ENCODE measurements at places on chromosomes 5 and 9.

- DNase-seq, result no peak
Observed at GRCh38 chr5:112532654-112533360, 113.7 kb upstream of the EPB41L4A start.

- no peak for DNase-seq
Observed at GRCh38 chr5:34535433-34535832, 120.7 kb upstream of the RAI14 start.

- no peak for DNase-seq
Observed at GRCh38 chr5:180090769-180091546, 19.4 kb upstream of the RNF130 start.

DNA sequence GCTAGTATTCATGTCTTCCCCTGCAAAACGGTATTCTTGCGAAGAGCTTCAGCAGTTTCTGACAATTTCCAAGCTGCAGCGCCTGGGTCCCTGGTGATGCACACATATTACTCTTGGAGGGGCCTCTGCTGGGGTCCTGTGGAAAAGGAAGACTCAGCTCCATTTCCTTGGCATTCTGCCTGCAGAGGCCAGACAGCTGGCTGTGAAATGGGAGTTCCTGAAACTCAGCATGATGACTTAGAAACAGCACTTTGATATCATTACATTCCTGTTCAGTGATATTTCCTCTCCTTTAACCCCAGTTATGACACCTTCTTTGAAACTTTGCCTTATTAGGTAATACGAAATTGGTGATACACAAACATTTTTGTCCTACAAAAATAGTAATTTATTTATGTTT is 98.5 kb downstream of the APBA1 start:
- DNase-seq, result no peak

- DNase-seq, result no peak
Observed at GRCh38 chr5:52774005-52774410, 13.7 kb upstream of the ITGA1 start.

DNA sequence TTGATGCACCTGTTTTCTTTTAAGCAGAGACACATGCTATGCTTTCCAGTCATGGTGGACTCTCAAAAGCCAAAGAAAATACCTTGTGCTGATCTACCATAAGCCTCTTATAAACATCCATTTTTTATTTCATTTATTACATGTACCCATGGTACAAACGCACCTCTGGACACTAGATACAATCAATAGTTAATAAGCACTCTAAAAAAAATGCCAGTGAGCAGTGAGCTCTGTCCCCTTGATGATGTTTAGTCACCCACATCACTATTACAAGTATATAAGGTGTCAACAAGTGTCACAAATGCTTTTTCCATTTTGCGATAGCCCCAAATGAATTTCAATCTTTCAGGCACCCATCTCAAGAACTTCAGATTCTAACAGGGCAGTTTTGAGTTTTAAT is 5.9 kb downstream of the KLF4 start:
- no peak for DNase-seq

GRCh38 chr5:88172847-88173758 is 95.5 kb downstream of the TMEM161B start:
- no peak for DNase-seq

GRCh38 chr9:76136986-76137385 is 246.5 kb downstream of the PCSK5 start:
- no peak for DNase-seq

DNA sequence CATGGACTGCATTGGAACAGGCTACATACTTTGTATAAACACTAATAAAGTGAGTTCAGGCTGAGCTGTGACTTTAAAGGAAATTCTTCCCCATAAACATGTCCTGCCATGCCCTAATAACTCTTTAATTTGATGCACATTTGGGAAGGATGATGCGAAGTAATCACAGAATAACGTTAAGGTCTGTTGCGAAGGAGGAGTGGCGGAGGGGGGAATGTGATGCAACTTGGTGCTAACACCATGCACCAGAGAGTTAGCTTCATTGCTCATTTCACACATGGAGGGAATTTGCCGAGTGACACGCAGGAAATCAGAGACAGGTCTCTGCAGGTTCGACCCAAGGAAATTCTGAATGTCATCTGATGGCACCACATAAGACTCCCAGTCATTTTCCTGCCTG is 32.9 kb downstream of the SLIT3 start:
- no peak for DNase-seq

DNA sequence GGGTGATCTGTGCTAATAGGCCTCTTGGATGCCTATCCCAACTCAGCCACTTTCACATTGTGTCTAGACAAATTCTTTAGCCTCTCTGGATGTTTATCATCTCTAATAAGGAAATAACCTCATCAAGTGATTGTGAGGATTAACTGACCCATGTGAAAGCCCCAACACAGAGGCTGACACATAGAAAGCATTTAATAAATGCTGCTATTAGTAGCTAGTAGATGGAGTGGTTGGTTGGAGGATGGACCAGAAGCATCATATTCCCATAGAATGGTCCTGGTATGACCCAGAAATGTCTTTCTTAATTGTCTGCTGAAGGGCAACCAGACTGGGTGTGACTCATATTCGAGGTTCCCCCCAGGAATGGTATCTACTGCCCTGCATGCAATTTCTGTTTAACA is 124.4 kb downstream of the PIK3R1 start:
- no peak for DNase-seq

GRCh38 chr5:946720-947625 is 54.3 kb downstream of the TRIP13 start:
- no peak for DNase-seq

GRCh38 chr5:68217047-68217355 is 1.4 kb downstream of the PIK3R1 start:
- no peak for DNase-seq

DNA sequence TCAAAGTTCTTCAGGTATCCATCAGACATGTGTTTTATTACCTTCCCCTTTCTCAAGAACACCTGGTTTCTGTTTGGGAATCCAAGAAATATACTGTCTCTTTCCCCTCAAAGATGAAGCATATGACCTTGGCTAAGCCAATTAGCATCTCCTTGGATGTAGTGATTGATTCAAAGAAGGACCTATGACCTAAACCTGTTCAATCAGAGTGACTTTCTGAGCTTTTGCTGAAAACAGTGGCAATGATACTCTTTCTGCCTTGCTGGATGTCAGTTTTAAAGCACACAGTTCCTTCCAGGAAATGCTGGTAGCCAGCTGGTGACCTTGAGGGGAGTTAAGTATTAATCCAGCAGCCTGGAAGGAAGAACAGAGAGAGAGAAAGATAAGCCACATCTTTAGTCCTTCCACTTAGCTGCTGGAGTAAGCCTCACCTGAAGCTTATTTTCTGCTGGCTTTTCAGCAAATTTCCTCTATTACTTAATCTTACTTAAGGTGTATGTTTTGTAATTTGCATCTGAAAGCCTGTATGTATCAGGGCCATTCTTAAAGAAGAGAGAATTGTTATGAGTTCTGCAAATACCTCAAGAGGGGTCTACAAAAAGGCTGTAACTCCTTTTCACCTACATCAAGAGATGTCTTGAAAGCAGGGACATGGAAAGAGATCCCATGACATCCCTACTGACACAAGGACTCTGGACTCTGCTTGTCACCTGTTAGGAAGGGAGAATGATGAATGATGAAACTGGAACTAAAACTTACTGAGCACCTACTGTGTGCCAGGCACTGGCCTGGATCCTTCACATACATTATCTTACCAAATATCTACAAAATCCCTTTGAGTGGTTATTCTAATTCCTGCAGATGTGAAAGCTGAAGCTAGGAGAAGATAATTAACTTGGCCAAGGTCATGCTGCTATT is 35.2 kb upstream of the PIK3R1 start:
- no peak for DNase-seq

DNA sequence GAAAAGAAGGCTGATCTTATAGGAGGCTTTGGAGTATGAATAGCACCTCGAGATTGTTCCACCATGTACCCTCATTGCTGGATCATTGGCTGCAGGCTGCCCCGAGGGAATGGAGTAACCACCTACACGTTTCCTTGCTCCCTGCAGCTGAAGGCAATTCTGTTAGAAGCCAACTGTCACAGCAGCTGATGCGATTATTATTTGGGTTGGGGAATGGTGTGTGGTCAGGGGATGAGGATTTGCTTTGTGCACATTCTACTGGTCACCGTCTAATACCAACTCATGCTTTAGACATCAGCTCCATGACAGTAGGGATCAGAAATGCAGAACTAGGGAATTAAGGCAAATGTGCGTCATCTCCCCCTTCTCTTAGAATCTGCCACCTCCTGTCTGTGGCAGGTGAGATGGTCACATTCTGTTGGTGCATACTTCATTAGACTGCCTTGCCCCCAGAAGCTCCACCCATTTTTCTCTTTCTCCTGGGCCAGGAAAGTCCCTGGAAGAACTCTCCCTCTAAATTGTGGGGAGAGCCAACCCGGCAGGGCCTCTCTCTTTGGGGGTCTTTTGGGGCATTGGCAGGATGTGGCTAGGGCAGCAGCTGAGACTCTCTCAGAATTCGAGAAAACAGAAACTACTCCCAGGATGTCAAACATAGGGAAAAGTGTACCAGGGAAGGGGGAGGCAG is 32.8 kb downstream of the NEUROG1 start:
- DNase-seq, result no peak

DNA sequence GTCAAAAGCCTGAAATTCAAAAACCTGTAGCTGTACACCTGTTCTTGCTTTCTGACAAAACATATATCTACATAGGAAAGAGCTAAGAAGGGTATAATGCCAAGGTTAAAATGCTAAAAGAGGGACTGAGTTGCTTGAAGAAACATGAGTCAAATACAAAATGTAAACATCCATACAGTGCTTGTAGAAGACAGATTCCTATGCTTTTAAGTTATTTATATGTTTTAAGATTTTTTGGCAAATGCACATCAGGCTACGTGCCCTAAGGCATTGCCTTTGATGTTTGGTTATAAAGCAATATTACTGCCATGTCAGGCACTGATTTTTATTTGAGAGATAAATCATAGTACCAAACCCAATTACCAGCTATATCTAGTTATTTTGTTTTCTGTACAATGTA is 269.0 kb downstream of the EDIL3 start:
- DNase-seq, result no peak

- no peak for DNase-seq
Observed at GRCh38 chr9:110537841-110538646, 41.5 kb downstream of the SVEP1 start.

- no peak for DNase-seq
Observed at GRCh38 chr5:57298985-57299491, 125.2 kb downstream of the GPBP1 start.

DNA sequence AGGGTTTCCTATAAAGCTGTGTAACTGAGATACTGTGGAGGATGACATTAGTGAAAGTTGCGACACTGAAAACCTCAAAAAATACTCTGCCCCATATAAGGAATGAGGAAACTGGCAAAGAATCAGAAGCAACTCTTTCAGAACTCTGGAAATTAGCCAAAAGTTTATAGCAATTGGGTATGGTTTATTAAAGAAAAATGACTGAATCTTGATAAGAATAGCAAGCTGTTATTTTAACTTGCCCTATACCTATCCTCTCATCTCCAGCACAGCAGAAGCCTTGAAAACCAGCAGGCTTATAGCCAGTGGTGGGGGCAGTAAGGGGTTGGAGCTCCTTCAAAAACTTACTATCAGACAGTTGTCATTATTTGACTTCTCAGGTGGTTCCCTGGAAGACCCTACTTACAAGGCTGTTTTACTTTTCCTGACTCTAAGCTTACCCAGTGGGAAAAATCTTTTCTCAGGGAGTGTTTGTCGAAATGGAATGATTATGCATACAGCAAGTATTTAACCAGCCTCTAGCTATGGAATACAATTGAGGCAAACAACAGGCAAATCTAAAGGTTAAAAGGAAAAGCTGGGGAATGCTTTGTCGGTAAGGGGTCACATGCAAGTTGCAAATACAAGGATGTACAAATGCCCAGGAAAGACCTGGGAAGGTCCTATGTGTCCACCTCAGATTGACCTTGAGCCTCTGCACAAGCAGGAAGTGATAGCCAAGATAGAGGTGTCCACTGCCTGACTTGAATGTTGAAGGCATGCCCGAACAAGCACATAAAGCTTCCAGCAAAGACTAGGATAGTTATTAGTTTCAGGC is 21.0 kb upstream of the FAM151B start:
- DNase-seq, result no peak

- peak; percentile 81 for DNase-seq
Observed at GRCh38 chr5:373710-374602, 52.4 kb downstream of the AHRR start.

DNA sequence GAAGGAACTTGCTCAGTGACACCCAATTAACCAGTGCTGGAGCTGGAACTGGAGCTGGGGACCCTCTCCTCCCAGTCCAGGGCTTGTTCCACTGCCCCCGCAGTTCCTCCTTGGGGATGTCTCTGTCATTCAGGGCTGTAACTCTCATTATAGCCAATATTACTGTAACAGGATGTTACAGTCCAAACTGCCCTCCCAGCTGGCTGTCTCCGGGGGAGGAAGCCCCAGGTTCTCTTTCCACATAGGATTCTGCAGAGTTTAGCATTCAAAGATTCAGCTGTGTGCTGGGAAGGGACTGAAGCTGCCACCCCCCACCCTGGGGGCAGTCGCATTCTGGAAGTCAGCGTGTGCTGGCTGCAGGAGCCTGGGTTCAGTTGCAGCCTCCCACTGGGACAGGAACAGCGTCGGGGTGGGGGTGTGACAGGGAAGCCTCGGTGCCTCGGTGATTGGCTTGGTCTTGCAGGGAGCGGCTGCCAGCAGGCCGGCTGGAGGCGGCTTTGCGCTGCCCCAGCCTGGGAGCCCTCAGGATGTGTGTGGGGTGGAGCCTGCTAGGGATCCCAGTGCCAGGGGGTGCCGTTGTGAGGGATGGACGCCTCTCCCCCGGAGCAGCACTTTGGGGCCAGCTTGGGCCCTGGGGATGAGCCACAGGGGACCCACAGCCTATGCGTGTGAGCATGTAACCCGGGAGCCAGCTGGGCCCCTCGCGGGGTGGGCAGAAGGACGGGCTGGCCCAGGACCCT is 101.1 kb downstream of the RGS3 start:
- DNase-seq, result peak; percentile 85

- DNase-seq, result no peak
Observed at GRCh38 chr5:151499501-151500035, 52.2 kb downstream of the SLC36A1 start.

- DNase-seq, result no peak
Observed at GRCh38 chr5:151065609-151066008, 15.2 kb downstream of the TNIP1 start.

GRCh38 chr5:95615164-95615467 is 4.8 kb upstream of the GPR150 start:
- no peak for DNase-seq

DNA sequence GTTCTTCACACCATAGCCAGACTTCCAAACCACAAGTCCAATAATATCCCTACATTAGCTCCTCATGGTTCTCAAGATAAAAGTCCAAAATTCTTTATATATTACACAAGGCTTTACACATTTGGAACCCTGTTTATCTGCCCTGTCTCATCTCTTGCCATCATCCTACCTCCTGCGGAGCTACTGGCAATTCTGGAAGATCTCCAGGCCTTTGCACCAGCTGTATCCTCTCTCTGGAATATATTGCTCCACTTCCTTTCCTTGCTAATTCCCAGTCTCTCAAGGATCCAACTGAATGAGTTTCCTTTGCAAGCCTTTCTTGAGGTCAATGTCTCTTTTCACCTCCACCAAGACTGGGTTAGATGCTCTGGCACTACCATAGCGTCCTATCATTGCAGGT is 41.3 kb upstream of the MIER3 start:
- no peak for DNase-seq

GRCh38 chr5:142426129-142427014 is 101.6 kb upstream of the SPRY4 start:
- no peak for DNase-seq

All from left lung (tissue), 14 donors.